ENCODE measurements at places on chromosomes 3 and 15.

GRCh38 chr15:96322536-96323318 is 7.8 kb upstream of the NR2F2 start:
- DNase-seq: no peak

DNA sequence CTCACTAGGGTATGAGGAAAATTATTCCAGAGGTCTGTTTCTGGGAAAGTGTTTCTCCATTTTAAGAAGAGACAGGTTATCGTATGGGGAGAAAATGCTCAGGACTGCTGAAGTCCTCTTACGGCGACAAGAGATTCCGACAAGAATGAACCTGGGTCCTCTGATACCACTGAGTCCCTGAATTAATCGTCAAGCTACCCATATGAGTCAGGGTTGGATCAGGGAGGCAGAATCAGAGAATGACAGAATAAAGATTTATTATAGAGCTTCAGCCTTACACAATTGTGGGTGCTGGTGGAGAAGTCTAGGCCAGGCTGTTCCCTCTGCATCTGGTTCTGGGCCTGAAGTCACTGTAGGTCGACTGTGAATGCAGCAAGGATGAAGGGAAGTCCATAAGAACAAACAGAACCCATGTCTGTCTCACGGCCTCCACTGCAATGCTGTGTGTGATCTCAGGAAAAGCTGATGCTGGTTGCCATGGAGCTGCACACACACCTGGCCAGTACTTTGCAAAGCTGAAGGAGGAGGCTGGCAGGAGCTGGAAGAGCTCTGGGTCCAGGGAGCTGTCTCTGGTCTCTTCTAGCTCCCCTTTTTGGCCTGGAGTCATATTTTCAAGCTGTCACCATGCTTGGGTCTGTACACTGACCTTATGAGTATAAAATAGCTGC is 83.9 kb downstream of the HHLA2 start:
- DNase-seq: no peak

DNA sequence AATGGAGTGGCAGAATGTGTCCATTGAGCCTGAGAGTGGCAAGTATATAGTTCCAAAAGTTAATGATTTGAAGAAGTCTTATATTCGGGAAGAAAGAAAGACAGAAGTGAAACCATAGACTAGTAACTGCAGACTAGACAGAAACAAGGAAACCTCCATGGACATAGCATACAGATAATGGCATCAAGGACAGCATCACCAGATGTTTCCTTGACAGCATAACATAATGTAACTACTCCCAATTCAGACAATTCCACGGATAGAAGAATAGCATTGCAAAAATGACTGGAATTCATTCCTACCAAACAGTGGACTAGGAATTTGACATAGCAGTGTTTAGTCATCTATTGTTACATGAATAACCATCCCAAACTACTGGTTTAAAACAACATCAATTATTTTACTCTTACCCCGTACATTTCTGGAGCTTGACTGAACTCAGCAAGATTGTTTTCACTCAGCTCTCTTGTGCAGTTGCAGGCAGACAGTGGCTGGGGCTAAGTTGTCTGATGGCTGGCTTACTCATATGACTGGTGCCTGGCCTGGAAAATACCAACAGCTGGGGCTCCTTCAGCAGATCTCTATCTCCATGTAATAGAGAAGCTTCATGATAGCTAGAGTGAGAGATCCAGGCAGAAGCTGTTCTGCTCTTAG is 109.7 kb upstream of the GADL1 start:
- DNase-seq: no peak

DNA sequence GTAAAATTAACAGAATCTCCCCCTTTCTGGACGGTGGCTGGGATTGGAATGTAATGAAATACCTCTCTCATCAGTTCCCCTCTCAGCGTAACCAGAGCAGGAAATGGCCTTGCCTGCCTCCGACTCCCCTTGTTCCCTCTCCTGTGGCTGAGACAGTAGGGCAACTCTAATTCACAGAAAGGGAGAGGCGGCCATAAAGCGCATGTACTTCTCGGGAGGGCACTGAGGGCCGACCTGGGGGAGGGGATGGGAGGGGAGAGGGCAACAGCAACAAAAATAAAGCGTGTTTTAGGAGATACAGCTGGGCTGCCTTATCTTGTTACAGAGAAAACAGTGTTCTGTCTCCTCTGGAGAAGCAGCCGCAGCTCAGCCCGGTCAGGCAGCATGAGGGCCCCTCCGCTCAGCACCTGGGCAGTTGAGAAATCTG is 783.3 kb upstream of the ARRDC4 start:
- no peak for DNase-seq

DNA sequence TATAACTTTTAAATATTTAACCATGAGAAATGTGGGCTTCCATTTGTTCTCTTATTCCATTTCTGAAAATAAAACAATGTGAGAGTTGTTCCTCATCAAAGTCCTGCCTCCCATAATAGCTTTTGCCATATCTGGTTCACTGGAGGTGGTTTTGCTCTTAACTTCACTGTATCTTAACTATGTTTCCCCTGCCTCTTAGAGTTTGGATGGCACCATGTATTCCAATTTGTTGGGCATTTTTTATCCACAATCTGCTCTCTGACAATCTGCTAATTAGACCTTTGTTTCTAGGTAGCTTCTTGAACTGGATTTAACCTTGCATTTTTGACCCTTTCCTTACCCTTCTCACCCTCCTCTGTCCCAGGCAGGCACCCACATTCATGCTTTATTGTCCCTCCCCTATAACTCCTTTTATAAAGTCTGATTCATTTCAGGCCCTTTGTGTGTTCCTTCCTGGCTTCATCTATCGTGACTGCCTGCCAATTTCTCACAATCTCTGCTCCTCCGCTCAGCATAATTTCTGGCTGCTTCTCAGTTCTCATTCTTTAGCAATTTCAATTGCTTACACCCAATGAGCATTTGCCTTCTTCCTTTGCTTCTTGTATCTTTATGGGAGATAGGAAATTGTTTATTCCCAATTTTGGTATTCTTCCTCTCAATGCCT is 144.2 kb upstream of the ARHGEF26 start:
- DNase-seq: no peak

- DNase-seq: no peak
Observed at GRCh38 chr3:108024146-108024850, 66.5 kb downstream of the CD47 start.

GRCh38 chr3:58335652-58335947 is 2.9 kb downstream of the PXK start:
- no peak for DNase-seq

GRCh38 chr3:45188719-45189659 is 37.1 kb downstream of the TMEM158 start:
- DNase-seq: no peak

GRCh38 chr3:133986311-133986710 is 43.4 kb downstream of the SLCO2A1 start:
- DNase-seq: peak; percentile 86

- DNase-seq: no peak
Observed at GRCh38 chr3:13391308-13391707, 28.8 kb downstream of the NUP210 start.

DNA sequence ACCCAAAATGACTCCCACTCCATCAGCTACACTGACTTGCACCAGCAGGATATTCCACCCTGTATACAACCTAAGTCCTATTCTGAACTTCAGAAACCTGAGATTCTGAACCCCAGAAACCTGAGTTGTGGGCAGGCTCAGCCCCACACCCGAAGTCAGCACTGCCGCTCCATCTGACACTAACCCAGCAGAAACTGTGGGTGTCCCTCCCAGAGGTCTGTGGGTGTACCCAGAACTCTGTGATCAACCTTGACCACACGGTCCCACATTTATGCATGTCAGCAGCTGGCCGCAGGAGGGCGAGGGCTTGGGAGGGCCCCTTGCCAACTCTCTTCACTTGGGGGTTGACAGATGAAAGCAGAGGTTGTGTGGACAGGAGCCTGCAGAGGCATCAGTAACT is 9.3 kb downstream of the OXTR start:
- DNase-seq: no peak

DNA sequence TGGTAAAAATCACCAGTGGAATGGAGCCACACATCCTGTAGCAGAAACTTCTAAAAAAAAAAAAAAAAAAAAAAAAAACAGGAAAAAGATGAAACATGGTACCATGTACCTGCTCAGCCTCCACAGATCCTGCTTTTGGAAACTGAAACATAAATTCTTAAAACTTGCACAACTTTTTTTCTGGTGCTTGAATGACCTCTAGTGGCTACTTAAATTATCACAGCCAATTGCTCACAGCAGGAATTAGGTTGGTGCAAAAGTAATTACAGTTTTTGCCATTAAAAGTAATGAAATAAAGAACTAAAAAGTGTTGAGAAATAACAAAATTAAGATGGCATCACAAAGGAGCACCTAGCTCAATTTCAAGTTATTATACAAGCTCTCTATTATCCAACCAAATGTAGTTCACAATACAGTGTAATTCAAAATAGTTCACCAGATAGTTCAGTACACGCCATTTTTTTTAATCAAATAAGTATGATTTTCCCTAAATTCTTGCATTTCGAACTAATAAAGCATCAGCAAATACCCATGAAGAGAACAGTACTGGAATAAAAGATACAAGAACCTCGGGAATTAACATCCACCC is 80.6 kb downstream of the ULK4 start:
- peak; percentile 68 for DNase-seq

- DNase-seq: no peak
Observed at GRCh38 chr3:20999661-21000060, 751.3 kb downstream of the ZNF385D start.

DNA sequence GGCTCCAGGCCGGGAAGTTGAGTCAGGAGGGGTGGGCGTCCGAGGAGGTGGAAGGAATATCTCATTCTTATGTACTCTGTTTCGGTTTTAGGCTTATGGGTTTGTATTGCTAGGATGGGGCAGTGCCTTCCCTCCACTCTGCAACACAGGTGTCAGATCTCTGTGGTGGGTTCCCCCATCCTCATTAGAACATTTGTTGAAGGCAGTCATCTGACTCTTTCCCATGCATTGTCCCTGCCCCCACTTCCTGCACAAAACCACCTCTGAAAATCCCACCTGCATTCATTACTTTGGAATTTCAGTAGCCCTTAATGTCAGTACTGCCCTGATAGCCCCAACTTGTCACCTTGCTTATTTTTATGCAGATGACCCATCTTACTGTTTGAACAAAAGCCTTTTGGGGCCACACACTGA is 29.5 kb downstream of the GYG1 start:
- no peak for DNase-seq

GRCh38 chr15:29207027-29207757 is 62.4 kb downstream of the NSMCE3 start:
- no peak for DNase-seq

- no peak for DNase-seq
Observed at GRCh38 chr15:99593070-99593469, 27.3 kb downstream of the MEF2A start.

DNA sequence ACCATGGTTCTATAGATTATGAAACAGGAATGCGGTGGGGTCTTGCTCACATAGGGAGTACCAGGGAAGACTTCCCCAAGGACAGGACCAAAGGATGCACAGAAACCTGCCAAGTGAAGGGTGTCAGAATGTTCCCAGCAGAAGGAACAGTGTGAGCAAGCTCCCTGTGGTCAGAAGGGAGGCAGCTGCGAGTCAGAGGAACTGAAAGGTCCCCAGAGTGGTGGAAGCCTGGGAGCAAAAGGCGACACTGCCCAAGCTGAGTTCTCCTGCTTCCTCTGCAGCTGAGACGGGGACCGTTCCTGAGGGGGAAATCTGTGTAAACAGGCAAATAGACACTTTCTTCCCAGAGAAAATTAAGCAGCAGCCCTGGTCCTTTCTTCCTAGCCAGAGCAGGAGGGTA is 14.2 kb upstream of the SLC6A6 start:
- DNase-seq: no peak

DNA sequence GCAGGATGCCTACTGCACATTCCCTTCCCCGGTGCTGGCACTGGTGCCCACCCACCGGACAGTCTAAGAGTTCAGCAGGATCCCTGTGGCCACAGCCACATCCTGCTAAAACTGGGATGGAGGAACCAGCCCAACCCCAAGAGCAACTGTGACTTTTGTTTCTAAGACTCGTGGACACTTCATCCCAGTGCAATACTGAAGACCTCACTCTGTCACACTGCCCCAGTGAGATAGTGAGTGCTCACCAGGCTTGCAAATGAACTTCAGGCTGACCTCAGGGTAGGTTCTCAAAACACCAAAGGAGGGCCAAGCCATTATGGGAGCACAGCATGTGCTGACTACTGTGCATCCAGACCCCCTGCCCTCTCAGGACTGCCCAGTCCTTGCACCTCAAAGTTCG is 46.7 kb upstream of the MTMR14 start:
- no peak for DNase-seq

DNA sequence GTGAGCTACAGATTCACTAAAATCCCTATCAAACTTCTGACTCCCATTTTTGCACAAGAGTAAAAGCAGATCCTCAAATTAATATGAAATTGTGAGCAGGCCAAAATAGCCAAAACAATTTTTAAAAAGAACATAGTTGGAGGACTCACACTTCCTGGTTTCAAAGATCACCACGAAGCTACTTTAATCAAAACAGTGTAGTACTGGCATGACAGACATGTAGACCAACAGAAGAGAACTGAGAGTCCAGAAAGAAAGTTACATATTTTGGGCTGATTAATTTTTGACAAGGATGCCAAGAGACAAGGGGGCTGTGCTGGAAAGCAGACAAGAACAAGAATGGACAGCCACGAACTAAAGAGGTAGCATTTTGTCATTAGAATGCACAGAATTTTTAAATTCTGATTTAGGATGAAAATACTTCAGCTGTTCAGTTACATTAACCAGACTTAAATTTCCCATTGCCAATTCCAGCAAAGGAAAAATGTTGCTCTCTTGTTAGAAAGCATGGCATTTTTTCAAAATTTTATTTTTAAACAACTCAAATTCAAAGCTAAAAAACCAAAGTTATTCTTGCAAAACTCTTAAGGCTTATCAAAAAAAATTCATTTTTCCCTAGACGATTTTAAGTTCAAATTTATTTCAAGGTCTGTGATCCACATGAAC is 14.0 kb downstream of the RYK start:
- no peak for DNase-seq

DNA sequence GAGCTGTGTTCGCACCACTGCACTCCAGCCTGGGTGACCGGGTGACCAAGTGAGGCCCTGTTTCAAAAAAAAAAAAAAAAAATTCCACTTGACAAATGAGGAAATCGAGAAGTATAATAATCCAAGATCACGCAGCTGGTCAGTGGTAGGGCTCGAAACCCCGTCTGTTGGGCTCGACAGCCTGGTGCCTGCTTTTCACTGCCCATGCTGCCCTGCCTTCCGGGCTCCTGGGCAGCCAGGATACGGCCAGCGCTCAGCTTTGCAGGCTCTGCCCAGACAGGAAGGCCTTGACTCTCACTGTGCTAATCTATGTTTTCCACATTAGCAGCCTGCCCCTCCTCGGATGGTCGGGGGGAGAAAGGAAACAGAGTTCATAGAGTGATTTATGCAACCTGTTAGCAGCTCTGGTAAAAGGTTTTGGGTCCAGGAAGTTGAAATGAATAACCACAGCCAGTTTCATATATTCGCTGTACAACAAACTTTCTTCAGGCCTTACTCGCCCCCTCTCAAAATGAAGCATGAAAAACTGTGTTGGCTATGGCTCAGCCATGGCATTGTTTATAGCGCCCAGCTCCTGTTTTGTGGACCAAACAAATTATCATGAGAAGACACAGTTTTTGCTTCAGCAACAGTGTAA is 108.8 kb downstream of the XXYLT1 start:
- peak; percentile 87 for DNase-seq

- no peak for DNase-seq
Observed at GRCh38 chr3:153704115-153704514, 417.1 kb upstream of the ARHGEF26 start.

Measured in KBM-7 (cell line).